Left colon (tissue), 2 donors: ENCODE measurements at places on chromosomes 6 and 20.

DNA sequence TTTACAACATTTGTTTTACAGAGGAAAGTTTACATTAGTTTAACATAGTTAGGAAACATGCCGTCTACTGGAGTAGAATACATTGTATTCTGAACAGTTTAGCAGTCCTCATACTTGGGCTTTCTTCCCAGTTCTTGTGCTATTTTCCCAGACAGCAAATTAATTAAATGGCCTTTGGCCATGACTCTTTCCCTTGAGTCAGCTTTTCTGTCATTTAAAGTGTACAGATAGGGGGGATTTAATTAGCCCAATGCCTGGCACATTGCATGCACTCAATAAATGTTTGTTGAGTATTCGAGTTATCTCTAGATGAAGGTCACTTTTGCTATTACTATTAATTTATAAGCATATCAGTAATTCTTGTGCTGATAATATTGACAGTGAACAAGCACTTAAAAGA, 1.6 kb downstream of the TMEM244 start:
- DNase-seq: no peak

DNA sequence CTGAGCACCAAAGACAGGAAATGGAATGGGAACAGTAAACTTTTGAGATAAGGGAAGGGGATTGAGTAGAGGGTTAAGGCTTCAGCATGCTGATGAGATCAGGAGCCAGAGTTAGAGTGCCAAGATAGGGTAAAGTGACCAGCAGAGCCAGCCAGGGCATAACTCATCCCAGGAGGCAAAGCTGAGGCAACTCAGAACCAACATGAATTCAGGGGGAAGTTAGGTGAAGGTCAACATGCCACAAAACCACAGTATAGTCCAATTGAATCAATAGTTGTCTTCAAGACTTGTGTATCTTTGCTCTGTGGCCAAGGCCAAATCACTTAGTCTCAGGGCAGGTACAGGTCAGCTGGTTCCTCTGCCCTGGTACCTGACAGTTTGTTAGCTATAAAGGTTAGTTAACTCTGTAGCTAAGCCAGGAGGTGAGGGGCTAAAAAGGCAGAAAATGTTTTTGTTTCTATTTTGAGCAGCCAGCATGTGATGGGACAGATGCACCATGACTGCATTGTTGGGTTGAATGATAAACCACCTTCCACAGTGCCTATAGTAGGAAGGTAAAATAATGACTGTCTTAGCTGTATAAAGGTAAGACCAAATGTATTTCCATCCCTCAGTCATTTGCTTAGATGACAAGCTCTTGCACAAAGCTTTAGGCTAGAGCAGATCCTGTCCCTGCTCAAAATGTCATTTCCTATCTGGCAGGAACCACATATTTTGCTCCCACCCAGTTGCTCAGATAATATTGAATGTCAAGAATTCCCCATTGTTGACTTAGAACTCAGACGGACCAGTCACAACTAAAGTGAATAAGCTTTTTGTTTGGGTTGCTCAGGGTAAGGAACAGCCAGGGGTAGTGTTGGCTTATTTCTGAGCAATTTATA, 15.8 kb downstream of the RNF8 start:
- DNase-seq: no peak

GRCh38 chr6:116047173-116047933, 13.3 kb downstream of the FRK start:
- DNase-seq: no peak

GRCh38 chr20:59013031-59013951, 5.9 kb upstream of the TUBB1 start:
- DNase-seq: no peak

DNA sequence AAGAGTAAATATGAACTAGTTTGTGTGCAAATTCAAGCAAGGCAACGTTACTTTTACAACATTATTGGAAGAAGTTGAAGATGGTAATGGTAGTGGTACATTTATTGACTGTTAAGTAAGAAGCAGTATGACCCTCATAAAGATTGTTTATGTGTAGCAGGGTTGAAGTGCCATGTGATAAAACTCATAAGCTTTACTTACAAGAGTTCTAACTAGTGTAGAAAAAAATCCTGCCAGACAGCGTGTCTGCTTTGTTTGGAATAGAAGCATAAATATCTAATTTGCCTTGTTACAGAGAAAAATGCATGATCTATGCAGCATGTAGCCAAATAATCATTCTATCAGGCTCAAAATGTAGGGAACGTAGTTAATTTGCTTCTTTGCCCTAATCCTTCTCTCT, 450.8 kb upstream of the SOX4 start:
- DNase-seq: no peak

DNA sequence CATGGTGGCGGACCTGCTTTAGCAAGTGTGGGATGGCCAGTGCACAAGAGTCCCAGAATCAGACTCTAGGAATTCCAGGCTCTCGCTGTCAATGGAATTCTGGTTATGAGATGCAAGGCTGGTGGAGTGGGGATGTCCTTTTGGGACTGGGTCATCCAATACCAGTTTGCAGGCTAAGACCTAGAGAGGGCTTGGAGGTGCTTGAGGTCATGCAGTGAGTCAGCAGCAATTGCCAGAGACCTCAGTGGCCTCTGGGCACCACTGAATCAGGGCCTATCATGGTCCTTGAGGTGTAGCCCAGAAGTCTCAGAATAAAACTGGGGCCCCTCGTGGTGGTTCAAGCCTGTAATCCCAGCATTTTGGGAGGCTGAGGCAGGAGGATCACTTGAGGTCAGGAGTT, 1.4 kb upstream of the SCRT2 start:
- DNase-seq: no peak

- no peak for DNase-seq
Observed at GRCh38 chr6:1383729-1384548, 5.4 kb upstream of the FOXF2 start.

GRCh38 chr6:125828476-125829039, 37.8 kb downstream of the NCOA7 start:
- DNase-seq: no peak

GRCh38 chr6:68635412-68635705, 277 bp downstream of the ADGRB3 start:
- DNase-seq: no peak

GRCh38 chr6:168301648-168302398, 17.8 kb downstream of the DACT2 start:
- no peak for DNase-seq

GRCh38 chr6:147717991-147718390, 209.5 kb downstream of the SAMD5 start:
- no peak for DNase-seq

GRCh38 chr6:55379895-55380294, 52.6 kb downstream of the GFRAL start:
- DNase-seq: no peak

- DNase-seq: no peak
Observed at GRCh38 chr20:14264869-14265268, 72.5 kb downstream of the FLRT3 start.

- DNase-seq: no peak
Observed at GRCh38 chr6:44120692-44121443, 6.4 kb downstream of the MRPL14 start.
